ENCODE measurements at places on chromosomes 1 and 21.

- no peak for DNase-seq
Measured at GRCh38 chr1:17923666-17924065, 168.5 kb downstream of the ACTL8 start.

DNA sequence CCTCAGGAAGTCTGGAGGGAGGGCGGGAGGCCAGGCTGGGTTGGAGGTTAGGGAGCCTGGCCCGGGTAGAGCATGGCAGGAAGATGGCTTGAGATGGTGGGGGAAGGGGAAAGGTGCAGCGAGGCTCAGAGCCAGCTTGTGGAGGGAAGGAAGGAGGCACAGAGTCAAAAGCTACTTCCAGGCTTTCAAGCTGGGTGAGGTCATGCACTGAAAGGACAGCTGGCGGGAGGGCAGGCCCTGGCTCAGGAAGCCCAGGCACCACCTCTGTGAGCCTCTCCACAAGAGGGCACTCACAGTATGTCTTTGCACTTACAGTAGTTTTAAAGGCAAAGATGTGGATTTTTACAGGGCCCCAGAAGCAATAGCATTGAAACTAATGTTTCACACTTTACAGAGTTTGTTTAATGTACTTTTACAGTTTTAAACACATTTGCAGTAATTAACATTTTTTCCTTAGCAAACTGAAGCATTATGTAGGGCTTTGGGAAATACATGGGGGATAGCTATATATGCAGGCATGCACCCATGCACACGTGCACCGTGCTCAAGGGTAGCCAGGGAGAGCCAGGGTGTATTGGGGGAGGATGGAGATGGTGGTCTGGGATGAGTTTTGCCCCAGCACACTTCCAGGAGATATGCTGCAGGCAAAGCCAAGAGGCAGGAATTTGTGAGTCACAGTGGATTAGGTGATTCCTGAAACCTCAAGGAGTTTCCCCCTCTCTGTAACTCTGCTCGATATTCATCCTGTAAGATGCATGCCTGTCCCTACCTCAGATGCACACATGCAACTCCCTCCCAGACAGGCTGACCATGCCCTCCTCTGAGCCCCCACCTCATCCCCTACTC, 6.1 kb upstream of the ADAM15 start:
- peak; percentile 64 for DNase-seq

- no peak for DNase-seq
Measured at GRCh38 chr1:63082766-63083165, 239.6 kb upstream of the FOXD3 start.

- no peak for DNase-seq
Measured at GRCh38 chr1:89425056-89425455, 61.2 kb downstream of the GBP6 start.

DNA sequence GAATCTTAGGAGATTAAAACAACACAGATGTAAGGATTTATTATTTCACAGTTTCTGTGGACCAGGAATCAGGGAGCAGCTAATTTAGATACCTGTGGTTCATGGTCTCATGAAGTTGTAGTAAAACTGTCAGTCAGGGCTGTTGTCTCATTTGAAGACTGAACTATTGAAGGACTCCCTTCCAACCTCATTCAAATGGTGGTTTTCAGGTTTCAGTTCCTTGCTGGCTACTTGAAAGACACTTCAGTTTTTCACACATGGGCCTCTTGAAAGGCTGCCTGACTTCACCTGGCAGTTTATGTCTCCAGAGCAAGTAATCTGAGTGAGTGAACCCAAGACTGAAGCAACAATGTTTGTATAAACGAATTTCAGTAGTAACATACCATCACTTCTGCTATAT, 915.9 kb downstream of the PLA2G4A start:
- no peak for DNase-seq

- no peak for DNase-seq
Measured at GRCh38 chr1:190169311-190170067, 308.2 kb downstream of the BRINP3 start.

- no peak for DNase-seq
Measured at GRCh38 chr1:36482724-36483388, at the start of gene CSF3R. Gene CSF3R (minus strand): TSS chr1:36482913. CDS start chr1:36479496, 3,417 bp downstream.

- no peak for DNase-seq
Measured at GRCh38 chr1:18256282-18257235, 149.0 kb downstream of the IGSF21 start.

GRCh38 chr1:117929343-117930172, at the start of the genes GDAP2 and WDR3:
Gene GDAP2 (minus strand): TSS chr1:117929621. CDS start chr1:117920357, 9,264 bp downstream.
Gene WDR3 (plus strand): TSS chr1:117929739. CDS start chr1:117933320, 3,581 bp downstream.
- DNase-seq: peak; percentile 85
